ENCODE measurements at places on chromosomes 5 and 9.

- DNase-seq: no peak
Measured at GRCh38 chr5:72436796-72437471, 70.3 kb downstream of the ZNF366 start.

DNA sequence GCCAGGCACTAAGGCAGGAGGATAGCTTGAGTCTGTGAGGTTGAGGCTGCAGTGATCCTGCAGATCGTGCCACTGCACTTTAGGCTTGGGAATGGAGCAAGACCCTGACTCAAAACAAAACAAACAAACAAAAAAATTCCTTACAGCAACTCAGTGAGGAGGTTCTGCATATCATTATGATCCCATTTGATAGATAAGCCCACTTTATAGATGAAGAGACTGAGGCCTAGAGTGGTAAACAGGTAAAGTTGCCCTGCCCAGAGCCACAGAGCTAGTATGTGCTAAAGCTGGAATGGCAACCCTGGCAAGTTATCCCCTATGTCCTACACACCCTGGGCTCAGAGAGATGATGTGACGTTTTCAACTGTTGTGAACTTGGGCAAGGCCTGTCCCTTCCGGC lies 7.2 kb downstream of the AIF1L start:
- DNase-seq: no peak

DNA sequence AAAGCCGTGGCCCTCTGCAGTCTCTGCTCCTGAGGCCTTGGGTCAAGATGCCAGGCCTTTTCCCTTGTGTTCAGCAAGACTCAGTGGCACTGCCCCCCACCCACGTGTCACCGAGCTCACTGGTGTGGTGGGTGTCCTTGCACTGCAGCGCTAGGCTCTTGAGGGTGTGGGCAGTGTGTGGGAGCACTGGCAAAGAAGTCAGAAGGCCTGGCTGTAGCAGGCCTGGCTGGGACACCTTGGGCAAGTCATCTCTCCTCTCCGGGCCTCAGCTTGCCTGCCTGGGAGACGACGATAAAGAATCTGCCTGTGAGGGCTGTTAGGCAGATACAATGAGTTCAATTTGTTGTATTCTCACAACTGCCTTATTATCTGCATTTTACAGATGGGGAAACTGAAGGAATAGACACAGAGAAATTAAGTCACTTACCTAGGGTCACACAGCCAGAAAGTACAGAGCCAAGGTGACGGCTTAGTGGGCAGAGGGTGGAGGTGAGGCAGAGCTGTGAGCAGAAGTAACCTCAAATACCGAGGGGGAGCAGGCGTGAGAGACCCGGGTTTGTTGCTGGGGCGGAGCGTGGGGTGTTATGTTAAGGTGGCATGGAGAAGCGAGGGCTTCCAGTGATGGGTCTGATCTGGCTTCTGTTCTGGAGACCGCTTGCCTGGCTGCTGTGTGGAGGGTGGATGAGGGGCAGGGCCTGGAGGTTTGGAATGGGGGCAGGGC lies 1.4 kb downstream of the TSPAN17 start:
- DNase-seq: no peak

DNA sequence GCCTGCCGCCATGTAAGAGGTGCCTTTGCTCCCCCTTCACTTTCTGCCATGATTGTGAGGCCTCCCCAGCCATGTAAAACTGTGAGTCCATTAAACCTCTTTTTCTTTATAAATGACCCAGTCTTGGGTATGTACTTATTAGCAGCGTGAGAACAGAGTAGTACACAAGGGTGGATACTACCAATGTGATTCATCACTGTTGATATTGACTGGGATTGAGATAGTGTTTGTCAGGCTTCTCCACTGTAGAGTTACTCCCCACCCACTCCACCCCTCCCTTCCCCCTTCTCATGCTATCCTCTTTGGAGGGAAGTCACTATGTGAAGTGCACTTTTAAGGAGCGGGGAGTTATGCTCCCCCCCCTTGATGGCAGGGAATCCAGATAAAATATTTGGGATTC lies 11.4 kb upstream of the CRHBP start:
- no peak for DNase-seq

DNA sequence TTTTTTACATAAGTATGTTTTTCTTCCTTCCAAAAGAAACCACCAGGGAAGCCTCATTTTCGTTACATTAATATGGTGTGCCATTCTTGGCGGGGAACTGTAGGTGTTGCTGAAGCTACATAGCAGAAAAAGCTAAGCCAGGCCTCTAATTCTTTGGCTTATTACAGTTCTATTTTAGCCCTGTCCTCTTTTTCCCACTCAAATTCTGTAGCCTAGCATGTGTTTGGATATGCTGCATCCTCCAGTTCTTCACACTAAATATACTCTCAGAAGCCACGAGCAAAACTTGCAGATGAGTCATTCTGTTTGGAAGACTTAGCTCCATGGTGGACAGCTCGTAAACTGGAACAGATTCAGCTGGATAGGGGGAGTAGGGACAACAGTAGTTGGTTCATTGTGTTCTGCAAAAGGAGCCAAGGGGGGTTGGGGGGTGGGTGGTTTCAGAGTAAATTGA lies 369.4 kb downstream of the TMEM161B start:
- peak; percentile 32 for DNase-seq

- DNase-seq: no peak
Measured at GRCh38 chr5:142325725-142326479, 1.1 kb upstream of the SPRY4 start.

DNA sequence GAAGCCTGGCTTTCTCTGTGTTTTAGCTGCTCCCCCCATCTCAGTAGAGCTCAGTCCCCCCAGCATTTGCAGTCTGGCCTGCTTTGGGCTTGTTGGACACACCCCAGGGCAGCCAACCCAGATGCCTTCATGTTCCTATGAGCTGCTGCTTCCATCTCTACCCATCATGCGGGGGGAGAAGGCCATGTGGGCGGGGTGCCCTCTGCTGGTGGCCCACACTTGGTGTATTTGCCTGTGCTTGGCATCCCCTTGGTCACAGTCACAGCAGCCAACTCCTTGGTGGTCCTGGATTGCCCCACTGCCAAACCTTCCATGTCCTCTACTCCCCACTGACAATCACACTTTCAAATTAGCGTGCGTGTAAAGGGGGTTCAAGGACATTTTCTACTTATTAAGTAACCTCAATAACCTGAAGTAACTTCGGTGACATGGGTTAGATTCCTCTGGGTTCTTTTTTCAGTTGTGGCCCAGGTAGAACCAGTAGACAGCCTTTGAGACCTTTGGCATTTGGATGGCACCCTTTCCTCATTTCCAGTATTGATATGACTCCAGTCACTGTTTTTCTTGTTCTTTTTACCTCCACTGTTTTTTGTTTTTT lies 42.8 kb downstream of the SNX30 start:
- peak; percentile 84 for DNase-seq

GRCh38 chr5:19098434-19098833 lies 889.6 kb downstream of the CDH18 start:
- no peak for DNase-seq

GRCh38 chr9:128828719-128829452 lies 708 bp downstream of the SPOUT1 start:
- no peak for DNase-seq

GRCh38 chr5:173594061-173594460 lies 22.4 kb downstream of the BOD1 start:
- no peak for DNase-seq

- DNase-seq: no peak
Measured at GRCh38 chr9:36018891-36019720, 17.6 kb upstream of the RECK start.

- no peak for DNase-seq
Measured at GRCh38 chr9:128677794-128678193, 11.2 kb upstream of the SET start.

DNA sequence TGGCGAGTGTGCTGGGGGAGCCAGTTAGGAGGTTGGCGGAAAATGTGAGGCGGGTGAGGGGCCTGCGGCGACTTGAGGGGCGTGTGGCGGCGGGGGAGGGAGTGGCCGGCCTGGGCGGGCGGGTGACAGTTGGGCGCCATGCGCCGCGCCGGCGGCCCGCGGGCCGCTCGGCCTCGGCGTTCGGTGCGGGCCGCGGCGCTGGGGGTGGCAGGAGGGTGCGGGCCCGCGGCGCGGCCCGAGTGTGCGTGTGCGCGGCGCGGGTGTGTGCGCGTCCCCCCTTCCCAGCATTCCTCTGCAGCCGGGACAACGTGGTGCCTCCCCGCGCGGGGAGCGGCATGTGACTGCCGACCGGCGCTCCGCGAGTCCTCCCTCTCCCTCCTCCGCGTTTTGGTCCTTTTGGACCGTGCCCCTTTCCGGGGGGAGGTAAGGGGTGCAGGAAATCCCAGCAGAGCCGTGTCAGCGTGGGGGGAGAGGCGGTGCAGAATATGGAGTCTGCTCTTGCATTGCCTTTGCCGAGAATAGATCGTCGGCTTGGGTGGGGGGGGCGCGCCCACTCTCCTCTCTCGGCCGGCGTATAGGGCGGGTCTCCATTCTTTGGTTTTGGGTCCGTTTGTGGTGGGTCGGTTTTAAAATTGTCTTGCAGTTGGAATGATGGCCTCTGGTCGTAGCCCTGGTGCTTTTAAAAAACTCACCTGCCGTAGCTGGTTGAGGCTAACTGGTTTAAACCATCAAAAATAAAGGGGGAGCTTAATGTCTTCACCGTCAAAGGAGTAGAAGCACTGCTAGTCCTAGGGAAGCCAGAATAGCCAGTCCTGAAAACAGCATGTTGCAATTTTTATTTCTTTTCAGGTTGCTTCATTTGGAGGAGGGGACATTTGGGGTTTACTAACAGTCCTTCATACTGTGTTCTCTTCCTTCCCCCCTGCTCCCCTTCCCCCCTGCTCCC lies 2.0 kb downstream of the LARP1 start:
- peak; percentile 60 for DNase-seq

GRCh38 chr5:137629646-137630045 lies 106.2 kb downstream of the KLHL3 start:
- DNase-seq: peak; percentile 72

DNA sequence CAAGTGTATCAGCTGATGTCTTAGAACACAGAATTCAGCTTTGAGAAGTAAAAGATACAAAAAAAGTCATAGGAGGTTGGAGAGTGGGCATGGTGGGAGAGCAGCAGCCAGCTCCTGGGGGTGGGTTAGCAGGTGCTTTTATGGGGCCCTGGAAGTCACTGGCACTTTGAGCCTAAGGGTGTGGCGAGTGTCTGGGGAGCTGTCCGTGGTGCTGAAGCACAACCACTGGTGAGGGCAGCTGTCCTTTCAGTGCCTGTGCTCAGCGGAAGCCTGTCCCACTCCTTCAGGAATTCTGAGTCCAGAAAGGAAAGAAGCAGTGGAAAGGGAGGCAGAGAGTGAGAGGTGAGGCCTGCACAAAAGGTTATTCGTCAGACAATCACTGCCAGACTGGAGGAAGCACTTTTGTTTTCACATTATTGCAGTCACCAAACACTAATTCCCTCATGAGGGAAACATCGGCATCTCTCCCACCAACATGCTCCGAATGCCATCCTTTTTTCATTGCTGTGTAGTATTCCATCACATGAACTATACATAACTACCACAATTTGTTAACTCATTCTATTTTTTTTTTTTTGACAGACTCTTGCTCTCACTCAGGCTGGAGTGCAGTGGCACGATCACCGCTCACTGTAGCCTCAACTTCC lies 59.4 kb upstream of the RAPGEF1 start:
- DNase-seq: peak; percentile 58

DNA sequence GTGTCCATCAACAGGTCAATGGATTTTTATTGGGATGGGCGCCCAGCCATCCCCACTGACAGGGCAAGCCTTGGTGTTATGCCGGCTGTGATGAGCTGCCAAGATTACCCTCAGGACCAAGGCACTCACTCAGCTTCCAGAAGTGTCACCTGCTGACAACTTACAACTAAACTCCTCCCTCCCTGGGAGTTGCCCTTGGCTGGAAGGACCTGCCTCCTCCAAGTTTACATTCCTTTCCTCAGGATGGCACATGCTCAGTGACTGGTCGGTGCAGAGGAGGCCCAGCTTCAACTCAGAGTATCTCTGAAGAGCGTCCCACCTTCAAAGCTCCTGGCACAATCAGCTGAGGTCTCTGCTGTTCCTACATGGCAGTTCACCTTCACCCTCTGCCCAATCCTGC lies 52.5 kb upstream of the ZBTB43 start:
- DNase-seq: no peak

DNA sequence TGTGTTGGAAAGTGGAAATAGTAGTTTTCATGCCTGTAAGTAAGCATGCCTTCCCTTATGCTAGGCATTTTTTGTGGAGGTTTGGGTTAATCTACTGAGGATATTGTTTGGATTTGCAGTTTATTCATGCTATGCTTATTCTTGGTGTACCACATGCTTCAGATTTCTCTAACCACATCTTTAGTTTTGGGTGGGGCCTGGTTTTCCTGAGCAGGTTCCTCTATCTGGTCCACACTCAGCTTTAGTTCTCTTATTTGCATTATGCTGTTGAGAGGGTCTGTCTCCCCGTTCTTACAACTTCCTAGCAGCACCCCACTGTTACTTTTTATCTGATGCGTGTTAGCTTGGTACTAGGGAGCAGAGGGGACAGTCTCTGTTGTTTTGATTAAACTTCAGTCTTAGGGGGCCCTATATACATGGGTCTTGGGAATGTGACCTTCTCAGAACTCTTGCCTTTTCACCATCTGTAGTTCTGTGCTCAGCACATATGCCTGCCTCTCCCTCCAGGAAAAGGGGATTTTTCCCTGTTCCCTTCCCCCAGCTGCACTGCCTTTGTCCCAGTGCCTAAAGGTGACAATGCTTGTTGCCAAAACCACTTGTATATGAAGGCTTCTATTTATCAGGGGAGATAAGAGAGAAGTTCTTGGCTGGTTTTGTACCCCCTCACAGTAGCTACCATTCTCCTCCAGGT lies 10.0 kb upstream of the CAMK4 start:
- no peak for DNase-seq

- DNase-seq: no peak
Measured at GRCh38 chr5:167900340-167900935, 391.0 kb upstream of the WWC1 start.

DNA sequence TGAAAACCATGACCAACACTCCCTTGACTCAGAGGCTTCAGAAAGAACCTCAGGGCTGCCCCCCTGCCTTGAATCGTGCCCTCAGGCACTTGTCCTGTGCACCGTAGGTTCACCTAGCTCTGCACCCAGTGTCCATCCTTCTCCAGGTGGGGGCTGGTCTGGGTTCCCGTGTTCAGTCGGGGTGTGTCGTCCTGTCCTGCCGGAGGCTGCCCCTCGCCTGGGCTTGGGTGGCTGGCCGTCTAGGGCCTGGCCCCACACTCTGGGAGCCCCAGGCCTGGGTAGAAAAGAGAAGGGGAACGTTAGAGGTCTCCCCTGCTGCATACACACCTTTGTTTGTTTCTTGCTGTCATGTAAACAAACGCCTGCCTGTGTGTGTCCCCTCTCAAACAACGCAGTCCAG lies 29.3 kb downstream of the CATSPER3 start:
- no peak for DNase-seq

GRCh38 chr5:145433077-145433476 lies 402.1 kb downstream of the PRELID2 start:
- no peak for DNase-seq

GRCh38 chr9:110249603-110250002 lies 6.7 kb downstream of the TXN start:
- DNase-seq: no peak

DNA sequence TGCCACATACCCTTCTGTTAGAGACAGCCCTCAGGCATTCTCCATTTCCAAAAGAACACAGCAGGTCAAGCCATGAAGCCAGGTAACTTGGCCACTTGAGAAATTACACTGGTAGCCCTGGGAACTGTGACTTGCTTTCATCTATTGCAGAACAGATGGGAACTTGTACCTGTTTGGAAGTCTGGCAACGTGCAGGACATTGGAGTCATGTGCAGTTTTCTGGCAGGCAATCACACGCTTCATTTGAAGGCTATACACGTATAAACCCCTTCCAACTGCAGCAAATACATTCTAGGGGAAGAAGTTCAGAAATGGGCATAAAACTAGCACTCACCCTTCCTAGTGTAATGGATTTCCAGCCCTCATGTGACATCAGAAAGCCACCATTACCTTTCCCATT lies 54.0 kb downstream of the WDR41 start:
- DNase-seq: no peak

Measured in NAMALWA (cell line).